ENCODE measurements at places on chromosomes 2 and 18.

GRCh38 chr2:88170472-88170892 lies 336 bp downstream of the THNSL2 start:
- DNase-seq, result no peak

- DNase-seq, result no peak
These were observed 105.1 kb upstream of the MSH2 start for GRCh38 chr2:47297767-47298425.

GRCh38 chr18:10060469-10060782 lies 146.6 kb downstream of the VAPA start:
- no peak for DNase-seq

- DNase-seq, result no peak
These were observed 55.6 kb downstream of the RPL37A start for GRCh38 chr2:216554286-216554685.

DNA sequence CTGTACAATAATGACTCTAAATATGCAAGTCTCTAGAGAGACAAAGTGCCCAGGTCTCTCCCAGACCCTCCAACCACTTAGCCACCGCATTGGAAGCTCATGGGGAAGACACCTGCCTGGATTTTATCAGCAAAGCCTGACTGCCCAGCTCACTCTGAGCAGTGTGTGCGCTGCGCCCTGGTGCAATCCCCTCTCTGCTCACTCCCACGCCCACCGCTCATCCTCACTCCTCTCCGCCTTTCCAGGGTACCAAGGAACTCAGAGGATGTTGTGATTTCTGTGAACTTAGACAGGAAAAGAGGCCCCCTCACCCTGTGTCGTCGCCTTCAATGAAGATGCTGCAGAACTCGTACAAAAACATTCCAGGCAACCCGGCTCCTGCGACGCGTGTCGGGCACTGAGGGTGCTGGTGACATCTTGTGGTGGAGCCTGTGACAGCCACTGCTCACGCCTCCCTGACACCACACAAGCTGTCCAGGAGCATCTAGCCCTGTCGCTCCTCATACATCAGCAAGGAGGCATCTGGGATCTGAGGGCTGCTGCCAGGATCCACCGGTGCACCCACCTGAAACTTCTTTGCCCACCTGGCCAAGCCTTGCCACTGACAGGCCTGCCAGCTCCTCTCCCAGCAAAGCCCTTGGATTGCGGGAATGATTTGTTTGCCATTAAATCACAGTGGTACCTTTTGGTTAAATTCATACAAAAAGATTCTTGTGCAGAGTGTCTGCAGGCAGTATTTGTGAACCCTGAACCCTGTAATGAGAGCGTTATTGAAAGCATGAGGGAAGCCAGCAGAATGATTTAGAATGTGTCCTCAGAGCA lies 220.4 kb downstream of the ZNF516 start:
- no peak for DNase-seq

DNA sequence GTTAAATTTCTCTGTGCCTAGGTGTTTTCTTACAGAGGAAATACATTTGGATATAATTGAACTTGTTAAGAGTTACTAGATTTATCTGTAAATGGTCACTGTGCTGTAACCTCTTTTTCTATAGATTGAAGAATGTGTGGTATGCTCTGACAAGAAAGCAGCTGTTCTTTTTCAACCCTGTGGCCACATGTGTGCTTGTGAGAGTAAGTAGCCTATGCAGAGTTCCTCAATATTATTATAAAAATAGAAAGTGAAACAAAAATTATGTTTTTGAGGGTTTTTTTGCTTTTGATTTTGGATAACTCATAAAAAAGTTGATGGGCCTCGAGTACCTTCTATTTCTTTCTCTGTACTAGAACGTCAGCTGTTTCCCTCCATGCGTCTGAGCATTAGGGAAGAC lies 112.4 kb downstream of the MIB1 start:
- no peak for DNase-seq

- no peak for DNase-seq
These were observed 127.1 kb upstream of the CHAC2 start for GRCh38 chr2:53640466-53640865.

GRCh38 chr2:15041429-15041837 lies 408.9 kb downstream of the LRATD1 start:
- no peak for DNase-seq

DNA sequence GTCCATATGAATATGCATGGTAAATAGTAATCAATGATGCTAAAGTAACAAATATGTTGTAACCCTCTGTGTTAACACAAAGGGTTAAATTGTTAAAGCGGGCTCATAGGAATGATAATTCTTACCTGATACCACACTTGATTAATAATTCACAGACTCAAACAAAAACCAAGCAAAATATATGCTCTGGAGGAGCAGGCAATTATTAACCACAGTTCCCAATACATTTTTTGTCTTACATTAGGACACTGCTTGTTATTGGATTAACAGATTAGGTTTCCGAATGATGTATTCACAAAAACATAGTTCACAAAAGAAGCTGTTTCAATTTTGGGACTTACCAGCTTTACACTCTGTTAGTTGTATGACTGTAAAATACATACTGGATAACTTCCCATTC lies 300.9 kb upstream of the LRRTM4 start:
- no peak for DNase-seq

- no peak for DNase-seq
These were observed 286.8 kb upstream of the HS6ST1 start for GRCh38 chr2:128605421-128605820.

DNA sequence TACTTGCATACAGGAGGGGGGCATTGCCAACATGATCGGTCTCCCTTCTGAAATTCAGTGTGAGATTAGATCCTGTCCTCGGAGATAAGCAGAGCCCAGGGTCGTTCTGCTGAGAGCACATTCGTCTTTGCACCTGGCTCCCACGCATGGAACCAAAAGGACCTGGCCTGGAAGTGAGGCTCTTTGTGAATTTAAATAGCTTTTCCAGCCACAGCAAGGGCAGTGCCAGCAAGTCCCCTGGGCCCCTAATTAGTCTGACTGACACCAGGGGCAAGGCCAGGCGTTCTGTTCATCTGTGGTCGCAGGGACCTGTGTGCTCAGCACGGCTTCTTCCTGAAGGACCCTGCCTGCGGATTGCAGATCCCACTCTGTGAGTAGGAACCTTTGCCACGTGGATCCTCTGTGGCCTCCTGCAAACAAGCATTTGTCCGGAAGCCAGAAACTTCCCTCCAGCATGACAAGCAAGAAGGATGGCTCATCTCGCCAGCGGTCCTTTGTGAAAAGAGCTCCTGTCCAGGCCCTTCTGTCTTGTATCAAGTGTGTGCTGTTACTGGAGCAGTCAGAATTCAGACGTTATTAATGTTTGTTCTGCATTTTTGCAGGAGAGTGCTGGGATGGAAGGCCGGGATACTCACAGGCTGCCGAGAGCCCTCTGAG lies 128.7 kb downstream of the TPO start:
- DNase-seq, result no peak

DNA sequence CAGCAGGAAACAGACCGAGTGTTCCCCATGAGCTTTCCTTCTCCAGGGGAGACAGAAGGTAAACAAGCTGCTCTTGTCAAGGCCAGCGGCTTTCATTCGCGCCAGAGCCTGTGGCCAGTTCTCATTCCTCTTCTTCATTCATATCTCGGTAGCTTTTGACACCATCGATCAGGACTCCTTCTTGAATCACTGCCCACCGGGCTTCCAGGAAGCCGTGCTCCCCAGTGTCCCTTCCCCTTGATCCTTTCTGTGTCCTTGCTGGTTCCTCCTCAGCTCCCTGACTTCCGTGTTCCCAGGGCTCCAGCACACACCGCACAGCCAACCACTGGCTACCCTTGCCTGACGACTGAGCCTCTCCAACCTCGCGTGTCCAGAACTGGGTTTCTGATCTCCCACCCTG lies 14.1 kb downstream of the SLC66A3 start:
- no peak for DNase-seq

DNA sequence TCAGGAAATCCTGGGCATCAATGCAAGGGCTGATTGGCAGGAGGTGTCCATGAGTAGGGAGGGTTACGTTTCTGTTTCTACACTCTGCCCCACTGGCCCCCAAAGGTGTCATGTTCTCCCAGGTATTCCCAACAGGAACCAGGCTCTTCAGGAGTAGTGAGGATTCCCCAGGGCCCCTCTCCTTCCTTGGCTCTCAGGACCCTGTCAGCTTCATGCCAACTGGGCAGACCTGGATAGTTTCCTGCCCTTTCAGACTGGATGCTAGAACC lies 480.6 kb upstream of the HS6ST1 start:
- DNase-seq, result no peak

DNA sequence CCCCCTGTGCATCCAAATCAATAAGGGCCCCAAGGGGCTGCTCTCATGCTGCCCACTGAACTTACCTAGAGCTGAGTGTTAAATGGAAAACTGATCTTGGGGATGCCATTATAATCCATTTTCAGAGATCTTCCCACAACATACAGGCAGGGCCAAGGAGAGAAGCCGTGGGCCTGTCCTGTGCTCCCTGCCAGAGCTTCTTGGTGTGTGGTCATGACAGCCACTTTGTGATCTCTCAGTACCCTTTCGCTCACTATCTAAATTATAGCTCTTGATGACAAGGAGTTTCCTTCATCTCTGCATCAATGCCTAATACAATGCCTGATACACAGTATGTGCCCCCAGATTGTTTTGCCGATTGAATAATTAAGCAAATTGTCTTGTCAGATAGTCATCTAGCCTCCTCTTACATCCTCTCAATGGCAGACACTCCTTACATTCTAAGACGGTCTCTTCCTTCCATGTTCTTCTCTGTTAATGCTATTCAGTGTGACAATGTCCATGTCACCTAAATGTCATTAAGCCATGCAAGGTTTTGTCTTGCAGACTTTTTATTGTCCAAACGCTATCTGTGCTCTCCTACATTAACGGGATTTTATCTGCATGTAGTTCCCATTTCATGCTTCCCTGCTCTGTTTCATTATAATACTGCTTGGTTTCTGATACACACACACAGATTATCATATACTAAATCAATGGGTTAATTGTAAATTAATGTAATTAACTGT lies 5.9 kb downstream of the CSRNP3 start:
- DNase-seq, result no peak

- DNase-seq, result no peak
These were observed 42.9 kb downstream of the CABYR start for GRCh38 chr18:24181806-24182205.

- DNase-seq, result no peak
These were observed 105.6 kb upstream of the ZNF521 start for GRCh38 chr18:25457601-25458000.

GRCh38 chr2:65030476-65031332 lies 25.5 kb upstream of the CEP68 start:
- DNase-seq, result no peak

DNA sequence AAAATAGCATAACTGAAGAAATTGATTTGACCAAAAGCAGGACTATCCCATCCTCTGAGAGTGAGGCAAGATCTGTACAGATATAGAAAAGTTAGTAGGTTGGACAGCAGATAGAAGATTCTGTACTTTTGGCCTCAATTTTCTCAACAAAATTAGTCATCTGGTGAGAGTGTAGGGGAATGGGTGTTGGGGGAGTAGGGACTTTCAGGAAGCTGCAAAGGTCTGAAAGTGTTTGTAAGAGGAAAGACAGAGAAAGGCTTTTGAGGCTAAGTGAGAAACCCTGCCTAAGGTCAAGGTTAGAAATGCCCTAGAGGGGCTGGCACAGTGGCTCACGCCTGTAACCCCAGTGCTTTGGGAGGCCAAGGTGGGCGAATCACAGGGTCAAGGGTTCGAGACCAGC lies 40.3 kb downstream of the DAPL1 start:
- no peak for DNase-seq

DNA sequence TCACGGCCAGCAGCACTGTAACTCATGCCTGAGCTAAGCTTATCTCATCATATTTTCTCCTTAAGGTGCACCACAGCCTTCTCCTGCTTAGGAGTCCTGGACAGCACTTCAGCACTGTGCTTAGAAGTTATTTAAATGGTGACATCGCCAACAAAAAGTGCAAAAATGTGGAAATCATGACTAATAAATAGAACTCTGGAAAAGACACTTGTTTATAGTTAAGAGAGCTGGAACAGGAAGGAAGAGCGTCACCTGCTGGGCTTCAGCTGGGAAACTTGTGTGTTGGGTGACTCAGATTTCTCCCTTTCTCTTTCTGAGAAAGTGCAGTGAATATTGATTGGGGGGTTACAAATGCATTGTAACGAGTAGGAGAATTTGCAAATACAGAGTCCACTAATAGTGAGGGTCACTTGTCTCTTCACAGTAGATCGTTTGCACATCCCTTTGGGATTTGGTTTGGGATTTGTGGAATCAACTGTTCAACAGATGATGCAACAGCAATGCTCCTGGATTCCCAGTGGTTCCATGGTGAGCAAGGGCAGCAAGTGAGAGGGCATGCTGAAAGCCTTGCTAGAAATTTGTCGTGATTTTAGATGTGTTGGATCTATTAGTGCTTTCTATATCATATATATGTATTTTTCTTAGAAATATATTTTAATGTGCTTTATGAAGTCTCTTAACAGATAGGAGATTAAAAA lies 84.2 kb downstream of the DOK6 start:
- no peak for DNase-seq

GRCh38 chr18:58300867-58301266 lies 256.8 kb downstream of the NEDD4L start:
- DNase-seq, result no peak

Data from stimulated activated CD8-positive, alpha-beta memory T cell treated with anti-CD3 and anti-CD28 coated beads, Interleukin-15, amount 100 ng/mL, for 1 hour (primary cell).